Renal pelvis (tissue), 12 donors: ENCODE measurements at places on chromosomes 13 and 19. TPM values are rescaled to one million over a fixed set of nuclear protein-coding genes. Genes with fewer than 3 reads are reported as not detected.

GNG8 gene
- polyA plus RNA-seq: 4.4 TPM

GRCh38 chr19:37954421-37954874 is 47.4 kb downstream of the SIPA1L3 start:
- no peak for DNase-seq

DNA sequence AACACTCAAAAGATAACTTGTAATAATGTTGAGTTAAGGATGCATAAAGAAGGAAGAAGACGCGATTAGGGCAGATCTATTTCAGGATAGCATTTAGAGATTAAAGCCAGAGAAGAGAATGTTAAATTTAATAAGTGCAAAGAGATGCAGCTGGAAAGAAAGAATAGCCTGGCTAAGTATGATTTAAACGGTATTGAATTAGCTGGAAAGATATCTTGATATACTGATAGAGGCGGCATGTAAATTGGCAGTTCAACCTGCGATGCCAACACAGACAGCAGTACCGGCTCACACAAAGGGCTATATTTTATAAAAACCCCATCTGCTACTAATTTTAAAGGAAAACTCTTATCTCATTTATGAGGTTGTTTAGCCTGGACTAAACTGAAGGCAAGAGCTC is 121.4 kb downstream of the ENOX1 start:
- no peak for DNase-seq

DNA sequence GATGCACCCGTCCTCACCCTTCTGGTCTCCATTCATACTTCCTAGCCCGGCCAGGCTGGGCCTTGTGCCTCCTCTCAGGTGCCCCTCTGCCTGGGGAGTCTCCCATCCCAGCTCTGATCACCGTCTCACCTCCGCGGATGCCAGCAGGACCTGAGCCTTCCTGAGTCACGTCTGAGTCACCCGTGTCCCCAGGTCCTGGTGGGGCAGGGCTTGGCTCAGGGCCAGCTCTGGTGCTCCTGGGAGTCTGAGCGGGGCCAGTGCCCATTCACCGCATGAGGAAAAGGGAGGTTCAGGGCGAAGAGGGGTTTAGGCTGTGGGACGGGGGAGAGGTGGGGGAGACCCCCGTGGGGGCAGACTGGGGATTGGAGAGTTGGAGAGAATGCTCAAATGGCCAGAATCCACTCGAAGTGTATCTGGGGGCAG is 593 bp downstream of the ATP8B3 start:
- no peak for DNase-seq

- no peak for DNase-seq
These were observed 70.1 kb downstream of the NALCN start for GRCh38 chr13:101346161-101346560.

GRCh38 chr13:32585550-32586079 is 637 bp upstream of the PDS5B start:
- no peak for DNase-seq

GRCh38 chr19:1859331-1859781 is 4.0 kb downstream of the KLF16 start:
- no peak for DNase-seq

DNA sequence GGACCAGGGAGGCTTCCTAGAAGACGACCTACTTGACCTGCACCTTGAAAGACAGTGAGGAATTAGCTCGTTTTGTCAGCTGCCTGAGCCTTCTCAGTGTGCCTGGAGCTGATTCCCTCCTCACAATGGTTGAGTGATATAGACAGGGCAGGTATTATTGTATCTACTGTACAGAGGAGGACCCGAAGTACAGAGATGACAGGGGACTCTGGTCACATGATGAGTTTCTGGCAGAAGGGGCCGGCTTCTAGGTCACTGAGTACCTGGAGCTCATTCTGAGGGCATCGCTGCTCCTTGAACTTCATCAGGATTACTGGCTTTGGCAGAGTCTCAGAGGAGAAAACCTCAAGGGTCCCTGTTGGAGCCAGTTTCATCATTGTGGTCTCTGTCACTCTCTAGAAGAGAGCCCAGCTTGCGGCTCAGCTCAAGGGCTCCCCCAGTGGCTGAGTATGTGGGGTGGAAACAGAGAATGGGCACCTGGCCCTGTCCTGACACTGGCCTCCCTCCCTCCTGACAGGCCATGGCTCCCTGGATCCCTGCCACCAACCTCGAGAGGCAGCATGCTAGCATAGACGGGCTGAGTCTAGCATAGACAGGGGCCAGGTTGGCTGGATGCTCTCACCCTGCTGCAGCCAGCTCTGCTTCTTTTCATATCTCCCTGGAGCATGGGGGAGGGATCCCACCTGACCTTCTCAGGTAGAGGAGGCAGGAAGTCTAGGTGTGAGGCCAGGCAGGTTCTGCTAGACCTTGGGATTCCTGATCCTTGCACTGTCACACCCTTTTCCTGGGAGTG is 38.7 kb downstream of the NFIX start:
- no peak for DNase-seq

DNA sequence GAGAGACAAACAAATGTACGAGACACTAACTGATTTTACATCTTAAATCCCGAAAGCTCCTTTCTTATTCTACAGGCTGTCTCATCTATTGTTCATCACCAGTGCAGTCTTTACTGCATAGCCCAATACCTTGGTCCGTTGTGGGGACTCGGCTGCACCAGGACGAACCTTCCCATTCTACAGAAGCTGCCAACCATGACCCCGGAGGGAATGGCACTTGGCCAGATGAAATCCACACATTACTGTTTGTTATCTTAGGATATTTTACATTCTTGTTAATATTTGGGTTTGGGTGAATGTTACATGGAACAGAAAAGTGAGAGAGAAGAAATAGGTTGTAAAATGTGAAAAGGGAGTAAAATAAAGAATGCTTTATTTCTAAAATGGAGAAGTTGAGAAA is 195.1 kb downstream of the RFC3 start:
- DNase-seq: no peak

- DNase-seq: no peak
These were observed 227.4 kb downstream of the ABCC4 start for GRCh38 chr13:95073747-95074311.

- peak; percentile 84 for DNase-seq
These were observed 454.5 kb downstream of the IRS2 start for GRCh38 chr13:109331898-109332297.

DNA sequence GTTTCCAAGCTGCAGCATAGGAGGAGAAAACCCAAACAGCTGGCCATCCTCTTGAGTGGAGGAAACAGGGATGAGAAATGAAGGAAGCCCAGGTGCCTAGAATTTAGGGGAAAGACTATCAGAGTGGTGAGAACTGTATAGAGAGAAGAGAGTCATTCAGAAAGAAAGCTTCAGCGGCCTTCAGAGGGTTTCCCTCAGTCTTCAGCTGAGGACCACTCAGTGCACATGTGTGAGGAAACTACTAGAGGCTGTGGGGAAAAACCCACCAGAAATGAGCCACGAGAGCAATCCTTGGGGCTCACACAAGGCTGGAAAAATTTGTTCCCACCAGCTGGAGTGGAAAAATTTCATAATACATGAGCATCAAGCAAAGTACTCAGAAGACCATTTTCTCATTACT is 35.2 kb upstream of the CPB2 start:
- DNase-seq: no peak

- DNase-seq: no peak
These were observed 28.0 kb downstream of the UPF1 start for GRCh38 chr19:18859676-18860301.

DNA sequence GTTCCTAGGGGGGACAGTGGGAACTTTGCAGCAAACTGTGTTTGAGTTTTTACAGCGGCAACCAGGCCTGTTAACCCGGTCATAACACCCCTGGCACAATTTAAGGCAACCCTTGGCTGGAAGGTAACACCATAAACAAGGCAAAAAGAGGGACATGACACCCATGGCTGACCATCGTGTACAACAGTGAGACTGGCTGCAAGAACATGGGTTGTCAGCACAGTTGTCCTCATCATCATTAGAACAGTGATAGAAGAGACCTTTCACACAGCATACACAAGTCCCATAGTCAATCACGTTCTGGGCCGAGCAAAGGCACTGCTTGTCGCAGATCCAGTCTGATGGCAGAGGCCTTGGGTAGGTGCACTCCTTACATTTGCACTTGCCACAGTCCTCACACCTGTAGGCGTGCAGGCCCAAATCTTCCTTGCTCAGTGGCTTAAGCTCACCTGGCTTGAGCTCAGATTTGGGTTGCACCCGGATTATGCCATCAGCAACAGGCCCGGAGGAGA is 4.1 kb downstream of the SPRY2 start:
- no peak for DNase-seq

- no peak for DNase-seq
These were observed 3.1 kb downstream of the JUNB start for GRCh38 chr19:12794196-12794941.

GRCh38 chr13:28494778-28495537 is at the start of gene FLT1:
Gene FLT1, minus strand, starts transcription at chr13:28495128. Its CDS starts 285 bp downstream, at chr13:28494843.
- DNase-seq: no peak

DNA sequence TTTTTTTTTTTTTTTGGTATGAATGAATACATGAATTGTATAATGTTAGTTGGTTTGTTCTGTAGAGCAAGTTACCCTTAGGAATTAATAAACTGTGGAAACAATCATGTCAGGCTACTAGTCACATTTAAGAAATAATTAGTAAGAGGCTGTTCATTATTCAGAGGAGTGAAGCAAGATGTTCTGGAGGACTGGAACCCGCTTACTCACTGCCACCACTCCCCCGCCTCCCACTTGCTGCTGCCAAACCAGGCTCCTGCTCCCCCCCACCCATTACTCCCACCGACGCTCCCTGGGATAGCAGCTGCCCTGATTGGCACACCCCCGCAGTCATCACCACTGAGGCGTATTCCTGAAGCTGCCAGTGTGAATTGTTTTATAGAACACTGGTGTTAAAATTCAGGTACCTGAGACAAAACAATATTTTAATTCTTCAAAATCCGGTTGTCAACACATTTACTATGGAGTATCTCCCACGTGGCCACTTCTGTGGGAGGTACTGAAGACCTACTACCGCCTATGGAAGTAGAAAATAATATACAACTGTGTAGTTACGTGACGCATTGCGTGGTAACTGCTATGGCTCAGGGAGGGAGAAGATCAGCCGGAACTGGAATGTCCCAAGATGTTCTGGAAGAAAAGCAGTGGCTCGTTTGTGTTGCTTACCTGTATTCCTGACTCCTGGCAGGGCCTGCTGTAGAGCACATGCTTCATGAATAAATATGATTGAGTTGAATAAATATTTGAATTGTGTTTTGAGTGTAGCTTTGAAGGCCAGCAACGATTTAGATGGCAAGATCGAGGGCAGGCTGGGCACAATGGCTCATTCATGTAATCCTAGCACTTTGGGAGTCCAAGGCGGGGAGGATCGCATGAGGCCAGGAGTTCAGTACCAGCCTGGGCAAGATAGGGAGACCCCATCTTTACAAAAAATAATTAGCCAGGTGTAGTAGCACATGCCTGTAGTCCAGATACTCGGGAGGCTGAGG is 1.7 kb downstream of the DPY19L3 start:
- DNase-seq: peak; percentile 81

ZNF439 gene
- 25.6 TPM for polyA plus RNA-seq

KCNRG gene
- polyA plus RNA-seq: 2.3 TPM

- DNase-seq: no peak
These were observed 28.9 kb downstream of the SOX21 start for GRCh38 chr13:94683409-94683808.

DNA sequence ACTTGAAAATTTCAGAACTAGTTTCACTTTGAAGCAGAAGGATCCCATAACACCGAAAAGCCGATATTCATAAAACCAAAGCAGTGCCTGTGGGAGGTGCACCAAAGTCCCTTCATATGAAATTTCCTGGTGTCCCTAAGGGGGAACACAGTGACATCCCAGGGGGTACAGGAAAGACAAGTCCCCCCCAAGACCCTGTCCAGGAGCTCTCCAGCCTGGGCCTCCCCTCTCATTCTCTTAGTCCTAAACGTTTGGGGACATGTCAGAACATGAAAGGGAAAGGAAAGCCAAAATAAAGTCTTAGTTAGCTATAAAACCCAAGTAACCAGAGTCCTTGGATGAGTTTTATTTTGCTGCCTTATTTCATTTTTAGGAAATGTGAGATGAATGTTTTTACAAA is 56.6 kb downstream of the MRPL57 start:
- no peak for DNase-seq

- no peak for DNase-seq
These were observed 123.9 kb downstream of the SLC7A1 start for GRCh38 chr13:29471551-29471950.

DNA sequence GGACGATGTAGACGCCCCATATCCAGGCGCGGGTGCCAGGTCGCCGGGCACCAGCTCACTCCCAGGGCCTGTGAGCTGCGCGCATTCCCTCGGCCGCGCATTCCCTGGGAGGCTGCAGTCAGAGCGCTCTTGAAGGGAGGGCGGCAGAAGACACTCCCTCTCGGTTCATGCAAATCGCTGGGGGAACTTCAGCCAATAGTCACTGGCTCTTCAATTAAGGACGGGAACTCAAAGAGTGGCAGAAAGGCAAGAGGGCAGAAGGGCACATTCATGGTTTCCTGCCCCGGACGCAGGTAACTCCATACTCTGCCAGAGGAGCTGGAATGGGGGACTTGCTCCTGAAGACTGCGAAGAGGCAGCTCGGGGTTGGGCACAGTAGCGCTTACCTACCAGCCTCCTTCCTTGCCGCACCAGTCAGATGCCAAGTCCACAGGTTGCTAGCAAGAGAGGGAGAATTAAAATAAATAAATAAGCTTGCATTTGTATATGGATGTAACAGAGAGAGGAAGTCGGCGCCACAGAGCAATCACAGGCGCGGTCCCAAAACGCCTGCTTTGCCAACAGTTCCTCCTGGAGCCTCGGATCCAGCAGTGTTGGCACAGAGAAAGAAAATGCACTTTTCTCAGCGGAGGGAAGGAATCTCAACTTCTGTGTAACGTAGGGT is 459 bp downstream of the PCDH20 start:
- peak; percentile 81 for DNase-seq
